RPMI8226 (cell line): ENCODE measurements at places on chromosomes 1 and 21.

DNA sequence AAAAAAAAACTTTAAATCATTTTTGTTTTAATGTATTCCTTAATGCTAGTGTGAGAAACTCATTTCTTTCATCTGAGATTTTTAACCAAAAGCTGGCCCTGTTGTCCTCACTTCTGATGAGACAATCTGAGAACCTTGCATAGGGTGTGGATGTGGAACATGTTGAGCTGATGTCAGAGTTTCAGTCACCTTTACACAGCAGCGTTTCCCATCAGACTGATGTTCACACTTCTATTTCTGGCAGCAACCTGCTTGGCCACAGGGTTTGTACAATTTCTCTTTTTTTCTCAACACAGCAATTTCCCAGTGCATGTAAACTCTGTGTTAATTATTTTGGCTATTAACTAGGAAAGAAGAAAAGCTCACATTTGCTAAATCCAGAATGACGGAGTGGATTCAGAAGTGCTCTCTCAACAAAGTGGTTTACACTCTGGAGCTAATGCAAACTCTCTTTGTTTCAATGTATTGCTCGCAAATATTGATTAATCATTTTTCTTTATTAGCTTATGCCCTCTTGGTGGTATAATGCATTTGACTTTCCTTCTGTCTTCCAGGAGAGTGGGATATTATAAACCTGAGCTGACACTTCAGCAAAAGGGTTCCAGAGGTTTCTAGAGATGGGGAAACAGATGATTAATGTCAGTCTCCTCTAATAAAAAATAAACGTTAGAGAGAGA lies 70.5 kb upstream of the HSPA13 start:
- peak; percentile 65 for DNase-seq

DNA sequence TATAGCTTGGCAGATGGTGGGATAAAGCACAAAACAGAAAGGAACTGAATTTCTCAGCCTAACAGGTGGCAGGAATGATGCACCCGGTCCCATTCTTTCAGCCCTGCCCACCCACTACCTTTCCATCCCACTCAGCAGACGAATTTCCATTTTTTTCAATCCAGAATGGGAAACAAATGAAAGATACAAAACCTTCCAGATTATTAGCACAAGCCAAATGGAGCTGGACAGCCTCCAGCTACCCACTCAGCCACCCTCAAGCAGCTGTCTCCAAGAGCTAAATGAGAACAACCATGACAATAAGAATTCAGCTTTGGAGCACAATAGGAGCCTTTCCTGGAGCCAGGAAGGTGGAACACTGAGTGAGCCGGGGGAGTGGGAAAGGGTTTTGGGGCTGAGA lies 96.3 kb upstream of the ST6GALNAC5 start:
- DNase-seq: no peak

- no peak for DNase-seq
Measured at GRCh38 chr1:219783605-219784235, 144.6 kb downstream of the SLC30A10 start.

DNA sequence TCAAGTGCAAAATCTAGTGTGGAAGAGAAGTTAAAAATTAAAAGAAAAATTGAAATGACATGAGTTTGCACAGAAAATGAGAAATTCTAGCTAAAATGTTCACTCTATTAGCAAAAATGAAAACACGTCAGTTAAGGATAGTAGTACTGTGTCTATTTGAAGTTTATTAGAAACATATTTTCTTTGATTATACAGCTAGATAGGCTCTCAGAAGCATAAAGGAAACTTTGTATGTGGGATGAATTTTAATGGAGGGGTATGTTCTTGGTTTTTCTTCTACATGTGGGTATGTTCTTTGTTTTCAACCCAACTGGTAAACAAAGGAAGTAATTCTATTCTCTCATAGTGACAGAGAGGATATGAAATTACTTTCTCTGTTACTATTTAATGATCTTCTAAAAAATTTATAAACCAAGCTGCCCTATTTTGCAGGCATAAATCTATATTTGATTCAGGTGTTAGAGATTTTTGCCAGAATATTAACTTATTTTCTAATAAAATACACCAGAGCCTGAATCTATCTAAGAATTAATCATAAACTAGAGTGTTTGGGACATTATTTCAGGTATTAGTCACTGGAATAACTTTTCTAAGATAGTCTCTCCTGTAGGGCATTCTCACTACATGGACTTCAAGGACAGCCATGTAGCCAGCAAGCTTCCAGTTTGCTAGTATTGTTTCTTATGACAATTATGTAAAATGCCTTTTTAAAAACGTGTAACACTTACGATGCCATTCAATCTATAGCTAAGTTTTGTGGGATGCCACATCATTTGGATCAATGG lies 15.8 kb downstream of the GPSM2 start:
- no peak for DNase-seq

DNA sequence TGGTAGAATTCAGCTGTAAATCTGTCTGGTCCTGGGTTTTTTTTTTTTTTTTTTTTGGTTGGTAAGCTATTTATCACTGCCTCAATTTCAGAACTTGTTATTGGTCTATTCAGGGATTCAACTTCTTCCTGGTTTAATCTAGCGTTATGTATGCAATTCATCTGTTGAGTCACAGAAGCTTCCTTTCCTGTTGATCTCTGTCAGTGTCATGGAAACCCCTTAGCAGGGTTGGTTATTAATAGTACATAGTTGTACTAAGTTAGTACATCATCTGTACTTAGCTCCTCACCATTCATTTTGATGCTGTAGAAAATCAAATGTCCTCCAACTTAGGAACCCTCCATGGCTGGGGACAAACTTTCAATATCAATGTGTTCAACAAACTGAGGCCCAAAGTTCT lies 51.0 kb upstream of the BARHL2 start:
- no peak for DNase-seq

GRCh38 chr1:218945050-218945449 lies 228.6 kb upstream of the LYPLAL1 start:
- no peak for DNase-seq

GRCh38 chr1:86906419-86906818 lies 7.5 kb downstream of the SELENOF start:
- no peak for DNase-seq

GRCh38 chr1:184755226-184756065 lies 788 bp upstream of the EDEM3 start:
- peak; percentile 54 for DNase-seq

DNA sequence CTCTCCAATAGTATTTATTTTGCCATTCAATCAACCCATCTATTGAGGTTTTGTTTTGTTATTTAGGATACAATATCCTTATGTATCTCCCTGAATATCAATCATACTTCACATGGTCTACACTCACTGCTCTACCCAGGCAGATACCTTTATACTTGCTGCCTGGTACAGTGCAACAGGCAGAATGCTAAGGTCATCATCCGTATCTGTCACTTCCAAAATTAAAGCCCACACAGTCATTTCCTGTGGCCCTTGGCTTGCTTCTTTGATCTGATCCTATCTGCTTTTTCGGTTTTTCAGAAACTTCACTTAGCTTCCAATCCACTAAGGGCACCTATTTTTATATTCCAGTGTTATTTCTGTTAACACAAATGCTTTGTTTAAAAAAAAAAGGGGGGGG lies 22.3 kb upstream of the ZZZ3 start:
- no peak for DNase-seq

- no peak for DNase-seq
Measured at GRCh38 chr1:71667216-71667615, 586.4 kb upstream of the ZRANB2 start.

- no peak for DNase-seq
Measured at GRCh38 chr1:167446966-167447365, 71.4 kb downstream of the CD247 start.

GRCh38 chr1:175173531-175173930 lies 19.0 kb downstream of the KIAA0040 start:
- DNase-seq: no peak

- DNase-seq: no peak
Measured at GRCh38 chr1:53349968-53350852, 22.3 kb upstream of the LRP8 start.

GRCh38 chr1:162166917-162167615 lies 97.6 kb downstream of the NOS1AP start:
- no peak for DNase-seq

GRCh38 chr1:210407207-210407886 lies 78.6 kb downstream of the HHAT start:
- DNase-seq: peak; percentile 76

DNA sequence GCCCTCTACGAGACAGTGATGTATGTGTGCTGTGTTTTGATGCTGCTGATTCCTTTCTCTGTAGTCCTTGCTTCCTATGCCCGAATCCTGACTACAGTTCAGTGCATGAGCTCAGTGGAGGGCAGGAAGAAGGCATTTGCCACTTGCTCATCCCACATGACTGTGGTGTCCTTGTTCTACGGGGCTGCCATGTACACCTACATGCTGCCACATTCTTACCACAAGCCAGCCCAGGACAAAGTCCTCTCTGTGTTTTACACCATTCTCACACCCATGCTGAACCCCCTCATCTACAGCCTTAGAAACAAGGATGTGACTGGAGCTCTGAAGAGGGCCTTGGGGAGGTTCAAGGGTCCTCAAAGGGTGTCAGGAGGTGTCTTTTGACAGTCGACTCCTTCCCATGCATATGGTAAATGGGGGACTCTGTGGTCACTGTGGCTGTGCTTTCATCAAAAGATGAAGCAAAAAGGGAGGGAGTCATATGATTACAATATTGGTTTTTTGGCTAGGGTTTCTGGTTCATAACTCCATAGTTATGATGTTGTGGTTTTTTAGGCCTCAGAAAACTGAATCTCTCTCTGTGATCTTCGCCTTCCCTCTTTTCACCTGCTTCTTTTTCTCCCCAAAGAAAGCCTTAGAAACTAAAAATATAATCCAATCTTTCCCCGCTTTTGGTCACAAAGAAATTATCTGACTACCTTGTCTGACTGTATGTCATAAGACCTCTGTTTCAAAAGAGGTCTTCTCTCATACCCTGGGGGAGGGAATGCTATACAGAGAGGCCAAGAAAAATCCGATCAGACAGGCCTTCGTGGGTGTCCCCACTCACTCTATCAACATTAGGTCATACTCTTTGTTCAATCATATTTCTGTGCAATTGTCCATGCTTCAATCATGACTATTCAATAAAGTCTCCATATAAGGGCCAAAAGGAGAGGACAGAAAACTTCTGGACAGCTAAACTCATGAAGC lies 4.2 kb downstream of the OR2T1 start:
- no peak for DNase-seq

DNA sequence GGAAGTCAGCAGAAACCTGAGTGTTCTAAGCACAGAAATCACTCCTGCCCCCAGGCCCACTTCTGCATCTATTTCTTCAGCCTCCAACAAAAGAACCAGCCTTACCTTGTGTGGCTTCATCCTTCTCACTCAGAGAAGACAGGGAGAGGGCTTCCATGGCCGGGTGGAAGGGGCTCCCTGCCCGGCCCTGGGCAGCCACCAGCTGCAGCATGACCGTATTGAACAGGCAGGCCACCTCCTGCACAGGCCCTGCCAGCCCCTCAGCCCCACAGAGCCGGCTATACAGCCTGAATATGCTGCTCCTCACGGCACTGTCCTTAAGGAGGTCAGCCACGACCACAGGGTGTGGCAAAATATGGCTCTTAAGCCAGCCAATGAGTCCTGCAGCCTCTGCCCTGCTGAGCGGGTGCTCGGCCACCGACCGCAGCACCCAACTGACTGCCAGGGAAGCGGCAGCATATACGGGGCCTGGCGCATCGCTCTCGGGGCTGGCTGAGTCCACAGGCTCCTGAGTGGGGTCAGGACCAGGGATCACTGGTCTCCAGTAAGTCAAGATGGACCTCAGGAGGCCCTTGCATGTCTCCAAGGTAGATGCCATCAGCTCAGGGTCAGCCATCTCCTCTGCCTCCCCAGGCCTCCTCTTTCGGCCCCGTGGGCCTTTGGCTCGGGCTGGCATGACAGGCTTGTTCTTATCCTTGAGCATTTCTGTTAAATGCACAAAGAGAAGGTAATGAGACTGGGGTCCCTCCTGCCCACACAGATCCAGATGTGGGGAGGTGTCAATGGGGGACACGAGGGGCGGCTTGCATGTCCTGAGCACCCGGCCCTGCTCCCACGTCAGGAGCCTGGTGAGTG lies 17.9 kb downstream of the MRAP start:
- no peak for DNase-seq

DNA sequence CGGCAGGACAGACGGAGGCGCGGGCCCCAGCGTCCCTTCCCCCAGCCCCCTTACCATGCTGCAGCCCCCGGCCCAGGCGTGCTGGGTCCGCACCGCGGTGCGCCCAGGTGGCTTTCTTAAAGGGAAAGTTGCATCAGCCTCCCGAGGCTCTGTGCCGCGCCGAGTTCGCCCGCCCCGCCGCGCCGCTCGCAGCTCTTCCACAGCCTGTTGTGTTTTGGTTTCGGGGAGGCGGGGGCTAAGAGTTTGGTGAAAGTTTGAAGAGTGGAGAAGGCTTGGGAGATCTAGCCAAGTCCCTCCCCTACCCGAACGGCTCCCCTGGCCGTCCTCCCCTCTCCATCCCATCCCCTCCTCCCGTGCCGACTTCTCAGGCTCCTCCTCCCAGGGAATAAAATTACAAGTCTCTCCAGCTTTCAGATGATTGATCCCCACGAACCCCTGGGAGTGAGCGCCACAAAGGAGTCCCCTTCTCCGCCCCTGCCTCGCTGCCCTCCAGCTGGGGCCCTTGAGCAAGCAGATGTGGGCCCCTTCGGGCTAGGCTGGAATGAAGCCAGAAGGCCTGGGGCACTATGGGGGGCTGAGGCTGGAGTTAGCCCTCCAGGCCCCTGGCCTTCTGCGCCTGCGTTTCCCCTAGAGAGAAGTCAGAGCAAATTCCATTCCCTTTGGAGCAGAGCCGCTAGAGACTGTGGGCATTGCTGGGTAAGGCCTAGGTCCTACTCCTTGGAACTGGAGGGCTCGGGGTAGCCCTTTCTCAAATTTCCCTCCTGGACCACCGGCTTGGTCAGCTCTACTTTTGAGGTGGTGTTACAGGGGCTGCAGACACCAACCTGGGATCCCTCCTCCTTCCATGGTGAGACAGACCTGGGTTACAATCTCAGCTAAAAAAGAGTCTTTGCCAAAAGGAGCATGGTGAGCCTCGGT lies at the start of gene SLC6A9:
SLC6A9 (minus strand) TSS at position 211 of the 918 bp plus-strand sequence. CDS start 7,185 bp downstream, outside the sequence.
- peak; percentile 73 for DNase-seq

- DNase-seq: no peak
Measured at GRCh38 chr1:222935239-222935900, 120.5 kb downstream of the DISP1 start.

DNA sequence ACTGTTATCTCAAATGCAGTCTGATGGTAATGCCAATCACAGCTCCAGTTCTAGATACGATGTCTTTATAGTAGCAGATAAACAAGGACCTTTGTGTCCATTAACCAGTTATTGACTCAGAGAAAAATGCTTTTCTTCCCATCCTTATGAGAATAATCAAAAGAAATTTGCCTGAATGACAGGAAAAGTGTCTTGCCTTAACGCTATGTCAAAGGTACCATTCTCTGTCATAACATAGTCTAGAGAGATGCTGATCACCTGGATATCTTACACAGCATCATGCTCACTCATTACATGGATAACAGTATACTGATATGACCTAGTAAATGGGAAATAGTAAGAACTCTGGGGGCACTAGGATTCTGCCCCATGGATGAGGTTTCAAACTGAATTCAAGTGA lies 151.7 kb upstream of the NEGR1 start:
- no peak for DNase-seq

GRCh38 chr1:97074771-97075170 lies 353.2 kb downstream of the PTBP2 start:
- DNase-seq: no peak

GRCh38 chr1:211875541-211875940 lies 45.0 kb upstream of the LPGAT1 start:
- no peak for DNase-seq

GRCh38 chr1:45510972-45511527 lies 10.6 kb downstream of the PRDX1 start:
- no peak for DNase-seq
